ENCODE measurements at places on chromosomes 1 and 21.

- no peak for DNase-seq
Observed at GRCh38 chr1:47875036-47875435, 122.1 kb downstream of the TRABD2B start.

GRCh38 chr1:207825719-207826556, 74.1 kb downstream of the CD46 start:
- DNase-seq: no peak

- no peak for DNase-seq
Observed at GRCh38 chr1:21165646-21166045, 11.1 kb downstream of the EIF4G3 start.

- no peak for DNase-seq
Observed at GRCh38 chr1:201014816-201015200, 8.7 kb downstream of the KIF21B start.

DNA sequence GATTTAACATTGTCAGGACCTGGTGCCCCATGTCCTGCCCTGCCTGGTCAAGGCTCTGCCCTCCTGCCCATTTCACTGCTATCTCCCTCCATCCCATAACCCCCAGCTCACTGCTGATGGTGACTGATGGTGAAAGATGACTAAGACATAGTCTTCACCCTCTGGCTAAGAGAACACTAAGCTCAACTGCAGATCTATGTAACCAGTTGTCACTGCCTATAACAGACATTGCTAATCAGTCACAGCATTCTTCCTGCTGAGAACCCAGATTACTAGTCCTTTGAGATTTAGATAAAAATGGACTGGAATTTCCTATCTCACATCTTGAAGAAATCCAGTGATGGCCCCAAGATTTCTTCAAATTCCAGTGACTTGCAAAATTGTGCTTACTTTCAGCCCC, 8.0 kb upstream of the ZNF362 start:
- no peak for DNase-seq

- no peak for DNase-seq
Observed at GRCh38 chr1:162391790-162392563, 10.4 kb downstream of the C1orf226 start.

DNA sequence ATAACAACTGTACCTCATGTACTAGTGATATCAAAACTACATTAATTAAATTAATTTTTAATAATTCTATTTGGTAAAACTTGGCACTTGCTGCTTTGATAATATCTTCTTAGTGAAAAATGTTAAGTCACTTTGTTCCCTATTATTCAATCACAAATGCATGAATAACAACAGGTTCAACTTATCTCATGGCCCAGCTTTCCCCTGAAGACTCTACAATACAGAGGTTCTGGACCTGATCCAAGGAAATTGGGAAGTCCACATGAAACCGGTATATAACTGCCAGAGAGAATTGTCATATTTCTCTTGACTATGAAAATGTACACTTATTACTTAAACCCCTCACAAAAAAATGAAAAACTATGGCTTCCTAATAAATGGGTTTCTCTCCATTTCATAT, 33.9 kb upstream of the PTPRC start:
- DNase-seq: no peak

GRCh38 chr21:43800124-43800523, 10.7 kb downstream of the RRP1 start:
- DNase-seq: no peak

DNA sequence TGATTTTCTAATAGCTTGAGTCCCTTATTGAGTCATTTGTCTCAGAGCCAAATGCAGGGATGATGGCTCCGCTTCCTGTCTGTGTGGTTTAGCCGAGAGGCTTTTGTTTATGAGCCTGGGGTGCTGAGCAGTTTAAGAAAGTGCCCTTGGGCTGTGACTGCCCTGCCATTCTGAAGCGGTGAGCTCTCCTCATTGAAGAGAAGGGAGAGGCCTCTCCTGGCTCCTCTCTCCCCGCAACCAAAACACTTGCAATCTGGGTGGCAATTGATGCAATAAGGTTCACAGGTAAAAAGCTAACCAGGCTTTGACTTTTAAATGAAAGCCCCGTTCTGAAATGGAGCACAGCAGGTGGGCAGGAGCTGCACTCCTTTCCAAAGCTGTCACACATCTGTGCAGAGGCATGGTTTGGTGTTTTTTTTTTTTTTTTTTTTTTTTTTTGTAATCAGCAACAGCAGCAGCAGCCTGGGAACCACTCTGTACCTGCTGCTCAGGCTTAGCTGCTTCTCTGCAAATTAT, 403.7 kb downstream of the SIPA1L2 start:
- DNase-seq: no peak

DNA sequence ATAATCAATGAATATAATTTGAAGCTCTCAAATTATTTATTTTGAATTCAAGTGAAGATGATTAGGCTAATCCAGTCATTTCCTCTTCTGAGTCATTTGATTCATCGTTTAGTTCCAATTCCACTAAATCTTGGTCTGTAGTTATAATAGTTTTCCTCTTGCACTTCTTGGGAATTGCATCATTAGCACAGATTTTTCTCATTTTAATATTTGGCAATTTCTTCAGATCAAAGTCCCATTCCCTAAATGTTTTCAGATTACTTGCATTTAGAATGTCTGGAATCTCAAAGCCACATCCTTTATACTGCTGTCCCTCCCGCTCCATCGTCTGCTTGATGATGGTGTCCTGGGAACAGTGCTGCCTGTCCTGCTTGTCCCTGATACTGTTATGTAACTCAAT, 43.5 kb downstream of the MAST2 start:
- DNase-seq: no peak

- DNase-seq: no peak
Observed at GRCh38 chr1:225700164-225700821, 47.4 kb upstream of the ENAH start.

DNA sequence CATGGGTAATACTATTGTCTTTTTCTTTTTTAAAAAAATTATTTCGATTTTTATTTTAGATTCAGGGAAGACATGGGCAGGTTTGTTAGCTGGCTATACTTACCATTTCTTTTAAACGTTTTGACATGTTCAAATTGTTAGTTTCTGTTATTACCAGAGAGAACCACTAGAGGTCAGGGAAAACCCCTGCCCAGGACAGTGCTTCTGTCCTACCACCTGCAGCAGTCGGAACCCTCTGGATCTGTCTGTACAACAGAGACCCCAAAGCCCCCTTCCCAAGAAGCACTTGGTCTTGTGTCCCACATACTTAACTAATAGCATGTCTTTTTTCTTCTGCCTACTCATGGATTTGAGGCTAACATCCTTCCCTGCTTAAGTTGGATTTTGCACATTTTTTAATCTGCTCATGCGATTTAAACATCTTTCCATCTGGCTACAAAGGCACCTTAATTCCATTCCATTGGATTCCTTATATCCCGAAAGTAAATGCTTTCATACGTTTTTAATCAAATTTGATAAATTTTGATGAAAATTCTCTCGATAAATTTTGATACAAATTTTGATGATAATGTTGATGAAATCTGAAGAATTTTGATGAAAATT, 10.0 kb upstream of the C1orf115 start:
- DNase-seq: no peak

GRCh38 chr1:19640363-19641316, 3.5 kb upstream of the NBL1 start:
- DNase-seq: no peak

DNA sequence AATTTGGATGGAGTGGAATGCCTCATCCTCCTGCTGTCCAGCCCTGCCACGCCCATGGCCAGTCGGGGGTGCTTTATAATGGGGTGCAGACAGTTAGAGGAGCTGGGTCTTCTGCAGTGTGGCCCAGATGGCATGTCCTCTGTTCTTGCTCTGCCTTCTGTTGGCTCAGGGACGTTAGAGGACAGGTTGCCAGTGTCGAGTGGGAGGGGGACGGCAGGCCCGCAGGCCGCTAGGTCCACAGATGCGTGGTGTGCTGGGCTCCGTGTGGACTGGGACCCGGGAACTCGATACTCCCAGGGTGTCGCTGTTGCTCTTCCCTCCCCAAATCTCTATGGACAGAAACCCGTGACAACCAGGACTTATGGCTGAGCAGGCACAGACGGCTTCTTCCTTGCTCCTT, 33.3 kb downstream of the SIM2 start:
- DNase-seq: no peak

DNA sequence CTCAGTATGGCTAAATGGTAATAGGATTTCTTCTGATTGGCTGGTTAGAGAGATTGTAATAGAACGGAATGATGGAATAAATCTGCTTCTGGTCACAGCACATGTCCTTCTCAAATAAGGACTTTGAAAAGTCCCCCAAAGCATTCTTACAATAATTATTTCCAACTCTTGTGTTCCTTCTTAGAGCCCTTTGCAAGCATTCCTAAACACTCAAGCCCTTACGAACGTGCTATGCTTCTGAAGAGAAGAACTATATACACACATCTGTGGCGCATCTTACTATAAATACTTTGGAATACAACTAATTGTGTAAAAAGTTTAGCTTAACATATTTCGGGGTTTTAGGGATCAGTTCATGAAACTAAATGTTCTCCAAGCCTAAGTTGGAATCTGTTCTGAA, 25.6 kb downstream of the CLIC4 start:
- no peak for DNase-seq

DNA sequence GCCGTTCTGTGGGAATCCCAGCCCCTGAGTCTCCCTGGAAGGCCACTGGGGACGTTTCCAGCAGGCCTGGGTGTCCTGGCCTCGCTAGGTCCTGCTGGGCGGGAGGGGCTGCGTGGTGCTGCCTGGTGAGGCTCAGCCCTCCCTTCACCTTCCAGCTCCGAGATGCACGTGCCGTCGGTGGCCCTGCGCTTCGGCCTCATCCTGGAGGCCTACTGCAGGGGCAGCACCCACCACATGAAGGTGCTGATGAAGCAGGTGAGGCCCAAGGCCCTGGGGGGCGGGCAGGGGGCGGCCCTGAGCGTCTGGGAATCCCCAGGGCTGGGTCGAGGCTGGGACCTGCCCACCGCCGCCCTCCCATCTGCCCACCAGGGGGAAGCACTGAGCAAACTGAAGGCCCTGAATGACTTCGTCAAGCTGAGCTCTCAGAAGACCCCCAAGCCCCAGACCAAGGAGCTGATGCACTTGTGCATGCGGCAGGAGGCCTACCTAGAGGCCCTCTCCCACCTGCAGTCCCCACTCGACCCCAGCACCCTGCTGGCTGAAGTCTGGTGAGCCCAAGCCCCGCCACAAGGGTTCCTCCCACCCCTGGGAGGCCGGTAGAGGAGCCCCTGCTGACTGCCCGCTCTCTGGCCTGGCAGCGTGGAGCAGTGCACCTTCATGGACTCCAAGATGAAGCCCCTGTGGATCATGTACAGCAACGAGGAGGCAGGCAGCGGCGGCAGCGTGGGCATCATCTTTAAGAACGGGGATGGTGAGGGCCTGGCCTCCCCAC, 70.3 kb downstream of the PIK3CD start:
- peak; percentile 54 for DNase-seq

GRCh38 chr21:33080776-33081175, 10.8 kb downstream of the OLIG1 start:
- no peak for DNase-seq

DNA sequence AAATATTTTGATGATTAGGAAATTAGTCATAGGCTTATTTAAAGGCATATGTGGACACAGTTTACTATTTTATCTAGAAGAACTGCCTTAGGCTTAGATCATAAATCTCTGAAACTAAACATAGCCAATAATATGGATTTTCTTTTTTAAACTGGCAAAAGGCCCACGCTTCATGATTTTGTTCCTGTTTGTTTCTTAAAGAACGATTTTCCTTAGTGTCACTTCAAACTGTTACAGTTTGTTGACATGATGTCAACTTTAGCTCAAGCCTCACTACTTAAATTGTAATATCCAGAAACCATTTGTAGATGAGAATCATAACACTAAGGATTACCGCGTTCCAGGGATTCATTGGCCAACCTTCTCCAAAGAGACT, 322.6 kb downstream of the HHIPL2 start:
- DNase-seq: no peak

- DNase-seq: no peak
Observed at GRCh38 chr1:39326836-39327235, 122.3 kb downstream of the MACF1 start.

DNA sequence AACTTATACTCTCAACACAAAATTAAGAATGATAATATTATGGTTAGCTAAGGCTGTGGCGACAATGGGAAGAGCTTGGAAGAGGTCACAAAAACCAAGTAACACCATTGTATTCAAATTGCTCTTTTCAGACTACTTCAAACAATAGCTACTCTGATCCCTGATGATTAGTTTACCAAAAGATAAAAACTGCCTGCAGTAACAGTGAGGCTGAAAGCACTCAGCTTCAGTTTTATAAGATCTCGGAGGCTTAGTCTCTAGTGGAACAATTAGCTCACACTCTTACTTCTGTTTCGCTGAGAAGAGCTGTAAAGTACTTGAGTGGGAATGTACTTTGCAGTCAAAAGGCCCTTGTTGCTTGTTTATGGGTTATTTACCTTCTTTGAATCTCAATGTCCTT, 278.5 kb downstream of the LRRC7 start:
- DNase-seq: no peak

DNA sequence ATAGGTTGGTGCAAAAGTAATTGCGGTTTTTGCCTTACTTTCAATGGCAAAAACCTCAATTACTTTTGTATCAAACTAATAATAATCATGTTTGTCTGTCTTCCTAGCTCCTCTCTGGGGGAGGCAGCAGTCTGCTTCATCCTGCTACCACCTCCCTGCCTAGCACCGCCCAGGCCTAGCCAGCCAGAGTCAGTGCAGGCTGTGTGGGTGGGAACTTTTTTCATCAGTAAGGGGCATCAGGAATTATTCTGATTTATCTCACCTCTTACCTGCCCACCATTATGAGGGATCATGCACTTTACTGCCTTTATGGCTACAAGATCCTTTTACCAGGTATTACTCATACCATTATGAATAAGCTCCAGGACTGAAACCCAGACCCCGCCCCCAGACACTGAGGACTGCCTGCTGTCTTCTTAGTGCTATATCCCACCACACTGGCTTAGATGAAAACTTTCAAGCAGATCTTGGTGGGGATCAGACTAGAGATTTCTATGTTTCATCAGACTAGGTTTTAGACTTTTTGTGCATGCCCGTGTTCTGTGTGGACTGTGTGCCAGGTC, 116.4 kb downstream of the PBX1 start:
- DNase-seq: no peak

GRCh38 chr1:203405703-203406438, 54.9 kb upstream of the FMOD start:
- DNase-seq: no peak

GRCh38 chr1:176558561-176558960, 95.6 kb downstream of the PAPPA2 start:
- DNase-seq: no peak

DNA sequence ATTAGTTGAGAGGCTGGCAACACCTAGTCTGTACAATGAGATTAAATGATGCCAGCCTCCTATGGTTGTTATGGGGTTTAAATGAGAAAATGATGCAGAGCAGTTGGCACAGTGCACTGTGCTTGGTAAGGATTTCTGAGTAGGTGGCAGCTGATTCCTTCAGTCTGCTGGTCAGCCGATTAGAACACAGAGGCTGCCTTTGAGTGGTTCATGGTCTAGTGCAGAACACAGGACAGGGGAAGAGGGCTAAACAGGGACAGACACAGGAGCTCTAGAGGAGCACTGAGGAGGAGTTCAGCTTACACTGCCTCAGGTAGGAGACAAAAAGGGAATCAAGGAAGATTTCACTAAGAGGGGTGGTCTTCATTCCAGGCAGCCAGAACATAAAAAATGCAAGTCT, 1.4 kb downstream of the TIE1 start:
- DNase-seq: no peak

Data from liver (tissue), 10 donors.